Activated naive CD4-positive, alpha-beta T cell (primary cell): ENCODE measurements at places on chromosomes 2 and 18.

GRCh38 chr2:178999476-178999875 lies 50.5 kb downstream of the CCDC141 start:
- DNase-seq = no peak

GRCh38 chr2:128497461-128497860 lies 178.8 kb upstream of the HS6ST1 start:
- DNase-seq = no peak

- no peak for DNase-seq
These were observed 25.6 kb downstream of the AP1S3 start for GRCh38 chr2:223811757-223812156.

- no peak for DNase-seq
These were observed 122.2 kb downstream of the INHBB start for GRCh38 chr2:120468136-120468535.

DNA sequence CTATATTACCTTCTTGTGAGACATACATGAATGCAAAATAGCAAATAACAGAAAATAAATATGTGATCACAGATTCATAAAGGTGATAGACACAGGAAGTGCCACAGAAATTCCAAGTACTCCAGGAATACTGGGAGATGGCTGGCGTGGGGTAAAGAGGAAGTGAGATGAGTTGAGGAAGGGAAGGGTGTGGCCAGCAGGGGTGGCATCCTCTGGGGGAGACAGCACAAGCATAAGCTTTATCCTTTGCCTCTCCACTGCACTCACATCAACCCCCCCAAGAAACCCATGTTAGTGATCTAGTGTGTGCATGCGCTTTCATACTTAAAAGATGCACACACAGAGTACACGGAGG lies 94.8 kb upstream of the B3GNT7 start:
- no peak for DNase-seq

- DNase-seq = no peak
These were observed 96.7 kb upstream of the SIX3 start for GRCh38 chr2:44844651-44845270.

DNA sequence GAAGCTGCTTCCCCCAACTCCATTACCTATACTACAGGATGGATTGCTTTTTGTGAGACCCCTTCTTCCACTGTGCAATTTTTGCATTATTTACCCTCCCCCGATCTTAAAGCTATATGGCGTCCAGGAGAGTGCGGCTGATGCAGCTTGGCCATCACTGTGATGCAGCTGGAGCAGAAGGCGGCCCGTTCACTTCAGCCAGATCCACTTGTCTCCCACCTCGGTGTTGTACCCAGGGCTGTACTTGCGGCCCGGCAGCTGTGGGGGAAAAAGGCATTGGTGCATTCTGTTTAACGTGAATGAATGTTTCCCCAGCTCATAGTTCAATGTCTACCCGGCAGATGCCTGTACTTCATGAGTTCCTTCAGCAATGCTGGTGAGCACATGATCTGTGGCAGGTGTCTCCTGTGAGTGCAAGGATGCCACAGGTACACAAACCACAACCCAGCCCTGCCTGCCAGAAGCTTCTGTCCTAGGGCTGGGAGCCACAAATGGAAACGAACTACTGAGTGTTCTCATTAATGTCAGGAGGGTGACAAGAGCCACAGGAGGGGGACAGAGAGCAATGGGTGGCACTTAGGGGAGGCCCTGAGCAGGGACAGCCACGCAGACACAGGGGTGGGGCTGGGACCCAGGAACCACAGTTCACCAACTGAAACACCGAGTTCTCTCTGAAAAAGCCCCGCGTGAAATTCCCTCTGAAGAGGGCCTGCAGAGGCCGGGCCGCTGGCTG lies 64.0 kb downstream of the NDUFA10 start:
- DNase-seq = no peak

- no peak for DNase-seq
These were observed 50.7 kb downstream of the DYNAP start for GRCh38 chr18:54641734-54642133.

DNA sequence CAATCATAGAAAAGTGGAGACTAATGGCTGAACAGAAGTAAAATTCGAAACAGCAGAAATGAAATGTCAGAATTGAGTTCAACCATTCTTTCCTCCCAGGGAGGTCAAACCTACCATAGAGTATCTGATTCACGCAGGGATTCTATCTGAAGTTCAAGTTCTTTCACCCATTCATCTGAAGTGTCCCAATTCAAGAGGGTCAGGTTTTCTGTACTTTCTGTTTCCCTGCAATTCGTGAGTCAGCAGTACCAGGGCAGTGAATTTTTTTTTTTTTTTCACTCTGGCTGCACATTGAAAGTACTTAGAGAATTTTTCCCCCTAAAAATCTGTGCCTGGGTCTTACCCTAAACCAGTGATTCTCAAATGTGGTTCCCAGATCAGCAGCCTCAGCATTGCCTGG lies 40.9 kb upstream of the CCDC88A start:
- no peak for DNase-seq

DNA sequence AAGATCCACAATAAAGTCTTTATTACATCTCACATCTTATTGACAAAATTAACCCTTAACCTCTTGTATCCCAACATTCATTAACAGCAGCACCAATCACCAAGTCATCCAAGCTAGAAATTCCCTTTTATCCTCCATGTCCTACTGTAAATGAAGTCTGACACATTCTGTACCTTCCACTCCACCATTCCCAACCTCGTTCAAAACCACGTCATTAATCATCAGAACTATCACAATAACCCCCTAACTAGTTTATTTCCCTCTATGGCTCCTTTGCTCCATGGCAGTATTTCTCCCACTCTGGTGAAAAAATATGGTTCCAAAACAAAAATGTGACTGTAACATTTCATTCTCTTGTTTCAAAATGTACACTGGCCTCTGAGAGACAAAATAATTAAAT lies 1626.2 kb downstream of the LRP1B start:
- no peak for DNase-seq

DNA sequence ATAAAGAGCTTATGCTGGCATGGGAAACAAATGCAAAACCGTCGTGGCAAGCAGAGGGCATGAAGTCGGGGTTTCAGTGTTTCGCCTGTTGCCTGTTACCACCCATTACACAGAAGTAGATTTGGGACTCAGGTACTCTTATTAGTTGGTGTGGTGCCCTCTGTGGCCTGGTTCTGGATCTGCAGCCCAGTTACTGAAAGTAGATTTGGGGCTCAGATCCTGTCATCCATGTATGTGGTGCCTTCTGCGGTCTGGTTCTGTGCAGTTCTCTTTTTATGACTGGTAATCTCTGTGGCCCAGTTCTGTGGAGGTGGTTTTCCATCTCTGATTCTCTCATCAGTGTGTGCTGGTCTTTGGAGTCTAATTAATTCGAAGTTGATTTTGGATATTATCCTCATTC lies 45.2 kb downstream of the ADNP2 start:
- no peak for DNase-seq

GRCh38 chr2:33442528-33443079 lies 33.8 kb upstream of the RASGRP3 start:
- no peak for DNase-seq

GRCh38 chr2:86237172-86237571 lies 37.9 kb downstream of the MRPL35 start:
- no peak for DNase-seq

- no peak for DNase-seq
These were observed 213 bp downstream of the DOK6 start for GRCh38 chr18:69400976-69401225.

GRCh38 chr2:153388246-153388645 lies 90.3 kb downstream of the RPRM start:
- DNase-seq = no peak

DNA sequence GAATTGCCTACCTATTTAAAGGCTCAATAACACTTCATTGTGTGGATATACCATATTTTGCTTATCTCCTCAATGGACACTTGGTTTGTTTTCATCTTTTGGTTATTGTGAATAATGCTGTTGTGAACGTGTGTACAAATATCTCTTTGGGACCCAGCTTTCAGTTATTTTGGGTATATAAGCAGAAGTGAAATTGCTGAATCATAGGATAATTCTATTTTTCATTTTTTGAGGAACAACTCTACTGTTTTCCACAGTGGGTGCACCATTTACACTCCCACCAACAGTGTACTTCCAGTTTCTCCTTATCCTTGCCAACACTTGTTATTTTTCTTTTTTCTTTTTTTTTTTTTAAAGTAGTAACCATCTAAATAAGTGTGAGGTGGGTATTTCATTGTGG lies 29.0 kb downstream of the PTPN4 start:
- DNase-seq = no peak

GRCh38 chr2:79887747-79888374 lies 375.0 kb downstream of the CTNNA2 start:
- DNase-seq = no peak

DNA sequence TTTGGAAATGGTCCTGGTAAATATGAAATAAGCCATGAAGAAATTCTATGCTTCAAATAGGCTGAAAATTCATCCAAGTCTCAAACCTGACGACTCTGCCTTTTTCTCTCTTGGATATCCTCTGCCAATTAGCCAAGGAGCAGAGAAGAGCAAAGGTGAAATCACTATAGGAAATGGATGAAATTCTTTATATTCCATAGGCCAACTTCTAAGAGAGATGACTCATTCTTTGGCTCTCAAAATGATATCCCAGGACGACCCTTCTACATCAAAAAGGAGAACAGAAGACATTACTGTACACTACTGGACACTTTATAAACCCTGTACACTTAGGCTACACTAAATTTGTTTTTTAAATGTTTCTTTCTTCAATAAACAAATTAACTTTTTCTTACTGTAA lies 22.7 kb downstream of the PDE1A start:
- DNase-seq = no peak

DNA sequence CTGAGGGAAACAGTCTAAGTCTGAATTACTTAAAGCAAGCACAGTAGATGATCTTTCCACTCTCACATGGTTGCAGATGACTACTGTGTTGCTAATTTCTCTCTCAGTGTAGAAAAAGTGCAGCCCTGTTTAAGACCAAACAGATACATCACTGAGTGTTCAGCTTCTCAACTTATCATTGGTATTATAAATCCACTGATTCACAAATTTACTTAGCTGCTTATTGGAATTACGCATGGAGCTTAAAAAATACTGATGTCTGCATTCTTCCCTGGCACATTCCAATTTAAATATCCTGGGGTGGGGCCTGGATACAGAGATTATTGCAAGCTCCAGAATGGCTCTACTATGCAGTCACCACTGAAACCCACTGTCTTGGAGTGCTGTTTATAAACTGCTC lies 411.2 kb downstream of the RND3 start:
- no peak for DNase-seq

- no peak for DNase-seq
These were observed 38.4 kb downstream of the NPPC start for GRCh38 chr2:231887756-231888155.

DNA sequence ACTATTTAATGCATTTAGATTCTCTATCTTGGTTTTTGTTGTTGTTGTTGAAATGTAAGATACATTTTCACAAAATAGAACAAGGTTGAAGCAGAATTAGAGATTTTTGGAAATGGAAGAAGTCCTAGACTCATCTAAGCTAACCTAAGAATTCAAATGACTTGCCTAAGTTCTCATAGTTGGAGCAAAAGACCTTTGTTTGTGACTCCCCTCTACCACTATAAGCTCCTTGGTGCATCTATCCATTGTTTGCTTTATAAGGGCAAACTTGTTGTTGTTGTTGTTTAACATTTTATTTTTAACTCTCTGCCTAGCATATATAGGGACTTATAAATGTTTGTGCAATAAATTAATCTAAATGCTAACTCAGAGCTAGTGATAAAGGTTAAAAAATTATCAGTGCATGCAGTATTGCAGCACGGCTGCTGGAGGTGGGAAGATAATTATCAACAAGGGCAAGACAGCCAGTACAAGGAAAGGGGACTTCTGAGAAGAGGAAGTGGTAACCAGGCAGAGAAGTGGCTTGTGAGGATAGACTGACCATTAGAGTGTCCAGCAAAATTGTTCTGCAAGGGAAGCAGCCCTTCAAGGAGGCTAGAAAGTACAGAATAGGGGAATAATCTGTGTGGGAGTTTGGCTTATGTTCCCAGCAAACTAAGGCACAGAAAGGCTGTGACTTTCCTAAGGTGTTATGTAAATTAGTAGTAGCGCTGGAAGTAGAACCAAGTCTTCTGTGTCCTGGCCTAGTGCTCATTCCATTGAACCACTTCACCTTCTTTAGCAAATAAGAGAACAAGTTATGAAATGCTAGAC lies 38.1 kb upstream of the ACYP2 start:
- no peak for DNase-seq

GRCh38 chr2:168723275-168723899 lies 79.0 kb upstream of the NOSTRIN start:
- DNase-seq = no peak

DNA sequence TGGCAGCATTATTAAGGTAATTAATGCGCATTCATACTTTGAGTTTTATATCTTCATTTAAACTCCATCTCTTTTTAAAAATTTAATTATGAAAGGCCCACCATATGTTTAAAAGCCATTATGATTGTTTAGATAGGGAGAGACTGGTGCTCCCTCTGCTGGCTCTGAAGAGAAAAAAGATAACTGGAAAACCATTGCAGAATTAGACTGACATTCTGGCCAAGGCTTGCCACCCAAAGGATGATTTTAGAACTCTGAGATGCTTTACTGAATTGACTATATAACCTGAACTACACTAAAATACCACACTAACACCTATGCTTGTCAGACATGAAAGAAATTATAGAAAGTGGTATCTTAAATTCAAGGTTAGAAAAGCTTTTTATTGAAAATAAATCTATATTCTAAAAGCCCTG lies 127.6 kb upstream of the SPOPL start:
- no peak for DNase-seq

DNA sequence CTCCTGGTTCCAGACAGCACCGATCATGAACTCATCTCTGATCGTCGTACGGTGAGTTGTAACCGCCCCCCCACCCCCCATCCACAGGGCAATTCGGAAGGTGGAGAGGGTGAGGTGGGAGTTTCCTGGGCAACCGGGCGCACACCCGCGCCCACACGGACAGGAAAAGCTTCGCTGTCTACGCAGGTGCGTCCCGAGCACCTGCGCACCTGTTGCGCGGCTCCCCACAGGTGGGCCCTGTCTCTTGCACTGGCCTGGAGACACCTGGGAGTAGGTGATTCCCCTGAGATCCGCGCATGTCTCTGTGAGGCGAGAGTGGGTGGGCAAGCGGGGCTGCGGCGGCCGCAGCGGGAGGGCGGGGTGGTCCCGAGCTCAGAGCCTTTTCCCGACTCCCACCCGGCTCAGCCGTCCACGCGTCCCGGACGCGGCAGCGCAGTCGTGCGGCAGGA lies 459 bp upstream of the ATP6V1C2 start:
- DNase-seq = no peak

DNA sequence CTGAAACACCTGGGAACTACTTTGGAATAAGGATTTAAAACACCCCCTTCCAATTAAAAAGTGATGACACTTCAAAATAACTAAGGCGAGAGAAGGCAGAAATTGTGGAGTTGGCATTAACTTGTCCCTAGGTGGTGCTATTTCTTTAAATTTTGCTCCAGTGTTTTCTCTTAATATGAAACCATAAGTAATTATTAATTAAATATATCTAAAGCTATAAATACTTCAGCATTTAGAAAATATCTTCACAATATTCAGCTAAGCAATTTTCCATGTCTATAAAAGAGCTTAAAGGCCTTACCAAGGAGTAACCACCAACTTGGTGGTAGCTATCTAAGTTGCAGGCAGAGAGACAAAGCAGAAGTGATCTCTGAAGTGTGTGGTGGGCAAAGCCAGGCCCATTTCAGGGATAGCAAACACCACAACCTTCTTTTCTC lies 186.8 kb upstream of the PGAP1 start:
- DNase-seq = no peak

- no peak for DNase-seq
These were observed at the start of gene ATOH8 for GRCh38 chr2:85753525-85754312. TSS of gene ATOH8 (plus strand) at chr2:85753991. CDS start at chr2:85754190, 199 bp downstream.

- no peak for DNase-seq
These were observed 698.4 kb upstream of the ID2 start for GRCh38 chr2:7983451-7983850.
